Stimulated activated CD8-positive, alpha-beta memory T cell treated with anti-CD3 and anti-CD28 coated beads, Interleukin-2, amount 100 ng/mL, for 1 hour (primary cell): ENCODE measurements at places on chromosomes 11 and 22.

- DNase-seq, result peak; percentile 31
Observed at GRCh38 chr11:45102810-45103621, 43.4 kb upstream of the PRDM11 start.

DNA sequence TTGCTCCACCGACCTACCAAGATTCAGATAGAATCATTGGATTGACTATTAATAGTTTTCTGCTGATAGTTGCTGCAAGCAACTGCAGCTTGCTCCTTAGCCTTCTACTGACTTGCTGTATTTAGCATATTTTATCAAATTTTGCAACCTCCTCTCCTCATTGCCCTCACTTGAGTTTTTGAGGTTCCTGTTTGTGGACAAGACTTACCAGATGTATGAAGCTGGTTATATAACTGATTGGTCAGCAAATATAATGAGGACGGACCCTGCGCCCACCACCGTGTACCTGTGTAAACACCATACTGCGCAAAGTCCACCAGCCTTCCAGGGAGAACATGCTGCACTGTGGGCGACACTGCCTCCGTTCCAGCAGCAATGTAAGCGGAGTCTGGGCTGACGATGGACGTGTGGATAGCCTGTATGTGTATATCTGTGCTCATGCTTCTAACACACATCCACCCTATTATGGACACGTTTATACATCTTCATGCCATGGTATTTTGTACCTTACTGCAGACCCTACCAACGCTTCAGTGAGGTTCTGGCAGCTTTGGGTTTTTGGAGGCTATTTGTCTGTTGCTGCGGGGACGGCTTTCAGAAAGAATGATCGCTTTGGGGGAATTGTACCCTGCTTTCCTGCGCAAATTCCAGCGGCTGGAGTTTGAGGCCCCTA, 1.5 kb upstream of the USP18 start:
- no peak for DNase-seq

- DNase-seq, result no peak
Observed at GRCh38 chr22:50630376-50630775, 2.4 kb upstream of the ARSA start.

GRCh38 chr11:75347781-75348566, 3.5 kb downstream of the ARRB1 start:
- DNase-seq, result no peak

DNA sequence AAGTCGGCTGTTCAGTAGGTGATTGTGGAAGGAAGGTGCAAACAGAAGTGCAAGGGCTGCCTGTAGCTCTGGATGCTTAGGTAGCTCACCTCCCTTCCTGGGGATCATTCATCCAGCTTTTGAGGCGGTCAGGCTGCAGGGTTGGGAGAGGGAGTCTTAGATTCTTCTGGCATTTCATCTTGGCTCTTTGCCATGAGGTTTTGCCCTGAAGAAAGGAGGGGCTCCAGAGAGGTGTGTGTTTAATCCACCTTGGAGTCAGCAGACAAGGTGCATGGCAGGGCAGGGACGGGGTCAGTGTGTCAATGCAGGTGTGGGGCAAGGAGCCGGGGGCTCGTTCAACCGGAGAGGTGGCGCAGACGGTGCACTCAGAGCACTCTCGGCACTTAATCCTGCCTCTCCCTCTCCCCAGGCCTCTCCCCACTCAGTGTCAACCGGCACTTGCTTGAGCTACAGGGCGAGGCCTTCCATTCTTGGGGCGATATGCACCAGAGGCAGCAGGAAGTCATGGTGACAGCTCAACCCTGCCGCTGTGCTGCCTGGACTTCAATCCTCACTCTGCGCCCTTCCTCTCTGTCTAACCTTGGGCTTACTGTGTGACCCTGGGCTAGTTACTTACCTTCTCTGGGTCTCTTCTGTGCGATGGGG, 7.2 kb downstream of the ADAMTS15 start:
- no peak for DNase-seq

DNA sequence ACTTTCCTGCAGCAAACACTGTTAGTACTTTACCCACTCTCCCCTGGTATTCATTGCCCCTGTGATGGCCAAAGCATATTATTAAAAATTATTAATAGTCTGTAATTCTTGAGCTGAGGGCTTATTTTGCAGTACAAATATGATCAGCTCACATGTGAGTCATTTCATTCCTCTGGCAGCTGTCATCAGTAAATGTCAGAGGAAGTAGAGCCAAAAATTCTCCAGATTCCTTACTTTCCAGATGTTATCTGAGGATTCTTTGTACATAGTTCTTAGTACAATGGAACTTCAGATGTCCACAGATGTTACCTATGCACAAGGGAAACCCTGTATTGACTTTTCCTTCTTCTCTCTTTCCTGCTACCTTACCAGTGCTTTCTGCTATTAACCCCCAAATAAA, 12.5 kb downstream of the OR5B3 start:
- DNase-seq, result no peak

GRCh38 chr11:85918910-85919794, 64.0 kb downstream of the CCDC83 start:
- DNase-seq, result no peak

DNA sequence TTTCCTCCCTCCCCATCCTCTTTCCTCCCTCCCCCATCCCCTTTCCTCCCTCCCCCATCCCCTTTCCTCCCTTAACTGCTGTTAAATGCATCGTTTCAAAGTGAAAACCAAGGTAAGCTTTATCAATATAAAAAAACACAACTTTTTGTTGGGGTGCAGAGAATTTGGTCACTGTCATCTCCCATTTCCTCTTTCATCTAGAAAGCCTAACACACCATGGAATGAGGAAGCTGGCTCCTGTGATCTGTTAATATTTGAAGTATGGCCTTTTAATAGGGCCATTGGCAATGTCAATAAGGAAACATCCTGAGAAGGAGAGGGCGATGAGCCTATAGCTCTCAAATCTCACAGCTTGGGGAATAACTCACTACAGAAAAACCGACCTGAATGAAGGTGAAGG, 7.0 kb downstream of the EXPH5 start:
- no peak for DNase-seq

DNA sequence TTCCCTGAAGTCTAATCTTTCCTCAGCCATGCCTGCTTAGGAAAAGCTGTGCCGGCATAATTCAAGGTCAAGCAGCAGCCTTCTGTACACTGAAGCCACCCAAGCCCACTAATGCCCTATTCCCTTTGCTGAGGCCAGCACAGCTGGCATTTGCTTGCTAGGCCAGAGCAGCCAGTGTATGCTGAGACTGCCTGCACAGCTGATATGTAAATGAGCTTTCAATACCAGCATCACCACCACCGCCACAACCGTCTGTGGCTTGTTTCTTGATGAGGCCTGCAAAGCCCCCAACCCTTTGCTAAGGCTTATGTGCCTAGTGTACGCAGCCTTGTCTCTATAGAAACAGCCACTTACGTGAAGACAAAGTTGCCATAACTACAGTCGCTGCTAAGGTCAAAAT, 56.3 kb upstream of the TNRC6B start:
- no peak for DNase-seq

GRCh38 chr22:27215871-27216270, 558.5 kb downstream of the MIAT start:
- no peak for DNase-seq
